ENCODE measurements at places on chromosomes 6 and 20.
A peak's percentile ranks its signal among the peaks of the same experiment; 100 is the strongest.

DNA sequence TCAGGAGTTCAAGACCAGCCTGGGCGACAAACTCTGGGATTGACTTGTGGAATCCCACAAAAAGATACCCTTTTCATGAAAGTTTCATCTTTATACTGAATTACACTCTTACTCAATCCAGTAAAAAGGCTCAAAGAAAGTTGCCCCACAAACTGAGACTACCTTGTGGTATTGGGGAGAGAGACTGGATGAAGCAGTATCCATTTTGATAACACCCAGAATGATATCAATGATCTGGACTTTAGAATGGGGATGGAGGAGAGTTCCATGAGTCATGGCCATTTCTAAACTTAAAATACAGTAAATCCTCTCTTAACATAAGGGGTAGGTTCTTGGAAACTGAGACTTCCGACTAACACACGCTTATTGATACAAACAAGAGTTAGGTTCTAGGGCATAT is 4.7 kb downstream of the STAU1 start:
- DNase-seq, result no peak

DNA sequence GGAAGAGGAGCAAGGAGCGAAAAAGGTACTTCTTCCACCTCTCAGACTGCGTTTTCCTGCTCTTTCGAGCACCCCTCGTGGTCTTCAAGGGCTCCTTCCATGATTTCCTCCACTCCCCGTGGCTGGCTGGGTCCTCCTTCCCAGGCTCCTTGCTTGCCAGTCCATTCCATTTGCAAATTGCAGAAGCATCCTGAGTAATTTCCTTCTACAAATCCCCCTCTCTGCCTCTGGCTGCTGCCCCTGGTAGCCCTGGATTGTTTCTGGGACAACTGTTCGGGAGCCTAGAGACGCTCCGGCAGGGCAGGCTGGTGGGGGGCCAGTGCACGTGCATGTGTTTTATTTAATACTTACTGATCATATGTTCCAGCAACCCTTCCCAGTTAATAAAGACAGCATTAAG is 173.1 kb downstream of the ZMYND8 start:
- no peak for DNase-seq

- DNase-seq, result no peak
Measured at GRCh38 chr20:38173237-38174156, 8.4 kb upstream of the TGM2 start.

DNA sequence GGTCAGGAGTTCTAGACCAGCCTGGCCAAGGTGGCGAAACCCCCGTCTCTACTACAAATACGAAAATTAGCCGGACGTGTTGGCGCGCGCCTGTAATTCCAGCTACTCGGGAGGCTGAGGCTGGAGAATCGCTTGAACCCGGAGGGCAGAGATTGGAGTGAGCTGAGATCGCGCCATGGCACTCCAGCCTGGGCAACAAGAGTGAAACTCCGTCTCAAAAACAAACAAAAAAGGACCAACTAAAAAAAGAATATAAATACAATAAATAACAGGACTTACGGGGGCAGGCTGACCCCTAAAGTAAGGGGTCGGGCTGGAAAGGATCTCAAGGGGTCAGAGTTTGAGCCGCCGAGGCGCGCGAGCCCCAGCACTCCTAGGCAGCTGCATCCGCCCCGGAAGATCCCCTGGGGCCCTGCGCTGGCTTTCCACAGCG is 509 bp upstream of the TPD52L2 start:
- DNase-seq, result peak; percentile 32

DNA sequence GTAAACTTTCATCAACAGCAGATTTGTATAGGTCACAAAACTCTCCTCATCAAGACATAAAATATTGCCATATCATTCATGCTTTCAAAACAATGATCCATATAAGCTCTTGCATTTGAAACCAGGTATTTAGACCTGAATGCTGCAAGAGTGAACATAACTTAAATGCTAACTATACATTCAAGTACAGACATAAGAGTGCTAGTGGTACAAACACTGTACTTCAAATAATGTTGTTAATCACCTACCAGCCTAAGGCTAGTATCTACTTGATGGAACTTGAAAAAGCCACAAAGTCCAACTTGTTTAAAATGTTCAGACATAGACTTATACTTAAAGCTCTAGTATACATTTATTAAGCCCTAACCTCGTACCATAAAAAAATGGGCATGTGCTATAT is 16.0 kb upstream of the GSTA2 start:
- DNase-seq, result no peak

DNA sequence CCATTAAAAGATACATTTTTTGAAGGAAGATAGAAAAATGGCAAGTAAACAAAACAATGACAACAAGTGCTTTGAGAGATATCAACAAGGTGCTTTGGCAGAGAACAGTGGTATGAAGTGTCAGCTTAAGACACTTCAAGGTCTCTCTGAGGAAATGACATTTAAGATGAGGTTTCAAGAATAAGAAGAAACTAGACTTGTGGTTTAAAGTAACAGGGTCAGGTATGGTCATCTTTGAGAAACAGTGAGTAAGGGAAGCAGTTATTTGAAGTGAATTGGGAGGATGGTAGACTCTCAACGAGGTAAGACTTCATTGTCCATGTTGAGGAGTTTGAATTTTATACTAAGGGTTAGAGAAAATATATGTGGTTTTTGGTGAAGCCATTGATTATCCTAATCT is 77.8 kb downstream of the SYCP2L start:
- no peak for DNase-seq

DNA sequence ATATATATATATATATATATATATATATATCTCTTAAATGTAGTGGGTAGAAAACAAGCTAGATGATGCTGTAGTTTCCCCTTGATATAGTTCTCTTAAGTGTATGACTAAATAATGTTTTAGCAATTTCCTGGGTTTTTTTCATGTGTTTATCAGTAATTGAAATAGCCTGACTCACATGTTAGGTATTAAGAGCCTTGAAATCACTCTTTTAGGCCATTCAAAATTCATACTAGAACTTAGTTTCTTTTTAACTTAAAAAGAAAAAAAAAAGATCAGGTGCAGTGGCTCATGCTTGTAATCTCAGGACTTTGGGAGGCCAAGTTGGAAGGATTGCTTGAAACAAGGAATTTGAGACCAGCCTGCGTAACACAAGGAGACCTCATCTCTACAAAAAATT is 44.1 kb downstream of the NKX2-4 start:
- no peak for DNase-seq

DNA sequence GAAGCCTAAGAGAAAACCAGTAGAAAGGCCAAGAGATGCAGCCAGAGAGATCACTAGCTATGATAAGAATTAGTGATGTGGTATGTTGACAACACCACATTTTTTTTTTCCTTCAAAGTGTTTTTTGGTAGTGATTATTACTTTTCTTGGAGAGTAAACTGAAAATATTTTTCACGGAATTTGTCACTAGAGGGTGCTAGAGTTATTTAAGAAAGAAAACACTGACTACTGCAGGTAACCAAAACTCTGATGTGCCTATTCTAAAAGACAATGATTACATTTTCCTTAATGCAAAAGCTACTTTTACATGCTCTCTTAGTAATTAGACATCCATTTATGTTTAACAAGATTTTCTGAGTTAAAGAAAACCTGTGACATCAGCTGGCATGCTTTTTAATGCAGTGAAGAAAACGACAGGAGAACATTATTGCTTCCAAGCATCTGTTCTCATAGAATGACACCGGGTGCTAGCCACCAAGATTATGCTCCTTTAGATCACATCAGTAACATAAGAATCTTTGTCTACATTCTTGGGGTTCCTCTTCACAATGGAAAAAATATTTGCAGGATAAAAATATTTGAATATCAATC is 28.8 kb downstream of the RWDD2A start:
- no peak for DNase-seq

DNA sequence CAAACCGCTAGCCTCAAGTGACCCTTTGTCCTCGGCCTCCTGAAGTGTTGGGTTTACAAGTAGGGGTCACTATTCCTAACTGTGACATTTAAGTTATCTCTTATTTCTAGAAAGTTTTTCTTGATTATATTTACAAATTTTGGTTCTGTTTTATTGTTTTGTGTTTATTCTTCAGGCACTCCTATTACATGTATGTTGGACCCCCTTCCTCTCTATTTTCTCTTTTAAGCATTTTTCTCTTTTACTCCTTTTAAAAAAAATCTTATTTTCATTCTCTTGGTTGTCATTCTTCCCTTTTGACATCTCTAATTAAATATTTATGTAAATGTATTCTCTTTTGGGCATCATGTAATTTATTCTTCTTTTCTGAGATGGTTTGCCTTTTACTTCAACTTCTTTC is 50.4 kb upstream of the MAP3K7 start:
- DNase-seq, result no peak

DNA sequence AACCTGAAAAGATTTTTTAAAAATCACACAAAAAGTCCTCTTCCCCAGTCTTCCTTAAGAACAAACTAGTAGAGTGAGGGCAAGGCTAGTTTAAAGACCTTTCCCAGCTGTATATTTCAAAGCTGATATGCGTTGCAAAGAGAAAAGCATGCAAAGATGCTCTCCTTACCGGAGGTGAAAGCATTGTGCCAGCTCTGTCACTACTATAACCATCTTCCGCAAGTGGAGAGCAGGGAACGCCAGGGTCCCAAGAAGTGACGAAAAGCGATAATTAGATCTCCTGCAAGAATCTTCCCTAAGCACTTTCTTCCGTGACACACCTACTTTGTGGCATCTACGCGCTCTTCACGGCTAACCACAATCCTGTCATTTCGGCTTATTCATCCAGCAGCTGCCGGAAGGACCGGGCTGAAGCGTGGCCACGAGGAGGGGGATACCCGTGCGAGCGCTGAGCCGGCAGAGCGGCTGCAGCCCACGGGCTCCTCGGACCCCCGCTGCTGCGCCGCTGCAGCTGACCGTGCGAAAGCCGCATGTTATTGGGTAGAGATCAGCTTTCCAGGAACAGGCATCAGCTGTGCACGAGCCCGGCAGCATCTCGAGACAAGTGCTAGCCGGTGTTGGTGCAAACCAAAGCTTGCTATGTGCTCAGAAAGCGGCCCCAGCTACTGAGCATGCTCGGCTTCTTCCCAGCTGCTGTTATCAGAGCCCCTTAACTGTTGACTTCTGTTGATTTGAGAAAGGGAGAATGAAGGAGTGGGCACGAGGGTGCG is 57.2 kb upstream of the ARHGAP18 start:
- peak; percentile 67 for DNase-seq

GRCh38 chr6:154229786-154230185 is 126.8 kb downstream of the IPCEF1 start:
- DNase-seq, result peak; percentile 66

GRCh38 chr6:138997136-138997535 is 9.1 kb upstream of the REPS1 start:
- DNase-seq, result no peak

GRCh38 chr20:49812507-49813304 is at the start of gene SLC9A8:
Gene SLC9A8 (plus strand): TSS chr20:49812828. CDS start chr20:49812923, 95 bp downstream.
- DNase-seq, result peak; percentile 84

DNA sequence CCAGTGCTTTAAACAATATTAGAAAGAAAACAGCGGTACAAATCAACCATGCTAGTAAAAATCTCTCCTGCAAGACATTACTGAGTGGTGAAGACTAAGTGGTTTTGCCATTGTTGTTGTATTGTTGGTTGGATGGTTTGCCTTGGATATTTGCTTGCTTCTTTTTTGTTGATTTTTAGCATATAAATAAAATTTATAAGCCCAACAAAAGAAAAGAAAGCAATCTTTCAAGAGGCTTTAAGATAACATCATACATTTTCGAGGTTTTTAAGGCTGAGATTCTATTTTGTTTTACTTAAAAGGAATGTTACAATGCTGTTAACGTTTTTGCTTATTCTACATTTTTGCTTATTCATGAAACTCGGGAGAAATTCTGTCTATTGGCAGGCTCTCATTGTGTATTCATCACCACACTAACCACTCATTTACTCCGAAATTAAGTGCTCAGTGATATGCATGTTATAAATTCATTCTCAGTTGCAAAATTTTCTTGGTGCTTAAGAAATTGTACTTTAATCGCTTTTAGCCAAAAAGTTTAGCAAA is 139.1 kb downstream of the LAMA2 start:
- no peak for DNase-seq

DNA sequence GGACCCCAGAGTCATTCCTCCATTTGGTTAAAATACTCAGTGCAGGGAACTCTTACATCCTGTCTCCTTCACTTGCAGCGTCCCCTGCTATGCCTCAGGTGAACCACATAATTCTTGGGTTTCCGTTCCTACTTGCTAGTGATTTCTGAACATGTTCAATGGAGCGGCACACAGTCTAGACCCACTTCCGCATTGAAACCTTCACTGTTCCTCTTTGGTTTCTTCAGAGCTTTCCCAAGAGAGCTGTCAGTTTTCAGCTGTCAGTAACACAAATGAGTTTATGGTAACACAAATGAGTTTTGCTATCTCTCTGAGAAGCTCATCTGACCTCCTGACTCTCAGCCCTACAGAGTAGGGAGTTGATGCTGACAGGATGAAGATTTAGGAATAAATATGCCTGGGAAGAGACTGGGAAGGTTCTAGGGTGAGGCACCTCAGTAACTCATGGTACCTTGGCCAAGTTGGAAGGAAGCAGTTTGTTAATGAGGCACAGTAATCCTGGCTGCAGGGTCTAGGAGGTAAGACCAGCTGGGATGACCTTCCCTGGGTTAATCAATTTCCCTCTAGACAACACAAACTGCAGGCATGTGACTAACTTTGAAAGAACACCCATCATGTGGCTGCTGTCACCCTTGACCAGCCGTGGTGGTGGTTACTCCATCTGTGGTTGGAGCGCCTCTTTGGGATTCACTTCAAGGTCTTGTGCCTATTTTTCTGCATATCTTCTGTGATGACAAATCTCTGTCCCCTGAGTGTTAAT is 5.4 kb downstream of the SYS1 start:
- no peak for DNase-seq

- no peak for DNase-seq
Measured at GRCh38 chr20:25259788-25260254, 11.9 kb downstream of the PYGB start.

DNA sequence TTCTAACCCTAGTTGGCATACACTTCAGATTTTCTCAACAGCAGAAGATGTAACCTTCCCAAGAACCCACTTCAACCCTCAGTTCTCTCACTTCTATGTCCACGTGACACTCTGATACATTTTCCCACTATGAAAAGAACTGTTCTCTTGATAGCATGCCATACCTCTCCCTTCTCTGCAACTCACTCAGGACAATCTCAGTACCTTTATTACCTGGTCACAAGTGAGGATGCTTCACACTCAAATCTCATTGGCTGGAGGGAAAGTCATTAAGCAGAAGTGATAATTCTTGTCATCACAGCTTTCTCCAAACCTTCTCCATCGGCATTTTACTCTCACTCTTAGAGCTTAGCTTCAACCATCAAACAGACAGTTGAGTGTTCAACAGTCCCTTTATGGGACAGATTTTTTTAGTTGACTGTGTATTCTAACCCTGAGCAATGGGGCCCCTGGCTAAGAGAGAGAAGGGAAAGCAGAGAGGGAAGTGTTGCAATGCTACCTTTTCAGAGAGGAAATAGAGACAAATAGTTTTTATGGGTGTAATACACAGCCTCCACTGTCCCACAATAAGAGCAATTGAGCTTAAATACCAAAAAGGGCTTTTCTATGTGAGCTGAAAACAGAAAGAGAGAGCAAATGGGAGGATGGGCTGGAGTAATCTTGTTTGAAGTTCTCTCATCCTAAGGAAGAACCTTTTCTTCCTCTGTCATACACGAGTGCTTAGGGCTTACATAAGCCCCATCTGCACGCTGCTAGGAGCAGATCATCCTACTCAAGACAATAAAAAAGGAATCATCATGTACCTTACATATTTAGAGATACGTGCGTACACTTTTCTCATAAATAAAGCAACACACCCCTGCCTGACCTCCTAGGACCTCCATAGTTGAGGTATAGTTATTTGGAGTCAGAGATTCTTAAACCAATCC is 16.0 kb downstream of the HLA-DPA1 start:
- DNase-seq, result no peak

GRCh38 chr6:27532820-27533538 is 60.1 kb upstream of the ZNF184 start:
- no peak for DNase-seq

- no peak for DNase-seq
Measured at GRCh38 chr6:36505744-36506534, 41.3 kb downstream of the STK38 start.
